ENCODE measurements at places on chromosomes 1 and 21.
A peak's percentile ranks its signal among the peaks of the same experiment; 100 is the strongest.

GRCh38 chr1:180353945-180354344 is 123.9 kb downstream of the LHX4 start:
- H3K27me3 ChIP-seq: no peaks in the 10 kb centered on the region
- no peaks in the 10 kb centered on the region for H3K36me3 ChIP-seq
- no peak overlapping the region for H3K27ac ChIP-seq
- H3K4me1 ChIP-seq: peaks cover 36% of the 10 kb centered on the region
- peak overlapping the region; percentile 35 for H3K4me3 ChIP-seq
- DNase-seq: peak; percentile 95

GRCh38 chr1:174166530-174167264 is 7.4 kb downstream of the RABGAP1L start:
- H3K27me3 ChIP-seq: no peaks in the 10 kb centered on the region
- no peak overlapping the region for H3K27ac ChIP-seq
- DNase-seq: no peak
- H3K4me1 ChIP-seq: no peaks in the 10 kb centered on the region
- no peaks in the 10 kb centered on the region for H3K36me3 ChIP-seq
- H3K4me3 ChIP-seq: no peak overlapping the region

DNA sequence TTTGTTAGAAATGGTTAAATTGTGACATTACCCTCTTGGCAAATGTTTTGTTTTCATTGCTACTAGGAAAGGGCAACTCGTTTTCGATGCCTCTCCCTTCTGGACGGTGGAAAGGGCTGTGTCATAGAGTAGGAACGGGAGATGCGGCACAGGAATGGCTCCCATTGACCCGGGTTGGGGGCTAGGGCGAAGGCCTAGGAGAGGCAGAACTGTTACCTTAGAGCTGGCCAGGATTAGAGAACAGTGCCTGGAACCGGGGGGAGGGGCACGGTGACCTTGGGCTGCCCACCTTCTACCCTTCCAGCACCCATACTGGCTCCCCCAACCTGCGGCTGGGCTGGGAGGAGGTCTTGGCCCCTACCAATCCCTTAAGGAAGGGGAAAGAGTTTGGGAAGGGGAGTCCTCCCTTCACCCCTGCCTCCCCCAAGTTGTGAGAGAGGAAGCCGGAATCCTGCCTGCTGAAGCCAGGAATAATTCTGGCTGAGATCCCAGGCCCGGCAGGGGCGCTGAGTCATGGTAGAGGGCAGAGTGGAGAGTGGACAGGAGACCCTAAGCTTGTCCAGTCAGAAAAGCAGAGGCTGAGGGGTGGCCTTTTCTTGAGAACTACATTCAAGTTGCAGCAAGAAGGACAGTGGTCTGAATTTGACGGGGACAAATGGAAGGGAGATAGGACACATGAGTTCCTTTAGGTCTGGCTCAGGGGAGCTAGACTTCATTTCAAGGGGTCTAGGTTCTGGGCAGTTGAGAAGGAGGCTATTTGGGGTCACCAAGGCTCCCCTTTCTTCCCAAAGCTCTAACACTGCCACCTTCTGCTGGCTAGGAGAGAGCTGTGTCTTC is 8.2 kb downstream of the LMNA start:
- DNase-seq: peak; percentile 29
- no peak overlapping the region for H3K4me3 ChIP-seq
- no peaks in the 10 kb centered on the region for H3K27me3 ChIP-seq

DNA sequence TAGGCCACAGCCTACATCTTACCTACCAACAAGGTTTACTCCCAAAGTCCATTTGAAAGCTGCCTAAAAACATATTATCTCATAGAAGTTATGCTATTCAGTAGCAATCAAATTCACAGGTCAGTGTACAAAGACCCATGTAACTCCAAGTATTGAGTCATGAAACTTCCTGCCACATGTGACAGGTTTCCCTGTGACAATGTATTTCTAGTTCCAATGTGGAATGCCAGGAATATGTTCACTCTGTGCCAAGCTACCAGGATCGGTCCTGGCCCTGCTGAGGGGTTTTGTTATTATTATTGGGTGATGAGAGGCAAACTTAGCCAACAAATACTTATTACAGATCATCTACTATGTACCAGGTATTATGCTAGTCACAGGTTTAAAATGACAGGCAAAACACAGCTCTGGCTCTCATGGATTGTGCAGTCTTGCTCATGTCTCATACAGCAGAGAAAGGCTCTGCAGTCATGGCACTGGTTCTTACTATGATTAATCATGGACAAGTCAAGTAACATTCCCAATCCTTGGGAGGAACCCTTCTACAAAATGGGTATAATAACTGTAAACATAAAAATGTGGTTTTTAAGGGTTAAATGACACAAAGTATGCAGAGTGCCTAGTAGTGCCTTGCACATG is 22.5 kb downstream of the DPH5 start:
- peaks cover 5% of the 10 kb centered on the region for H3K4me1 ChIP-seq
- H3K27me3 ChIP-seq: no peaks in the 10 kb centered on the region
- H3K36me3 ChIP-seq: no peaks in the 10 kb centered on the region
- no peak for DNase-seq

DNA sequence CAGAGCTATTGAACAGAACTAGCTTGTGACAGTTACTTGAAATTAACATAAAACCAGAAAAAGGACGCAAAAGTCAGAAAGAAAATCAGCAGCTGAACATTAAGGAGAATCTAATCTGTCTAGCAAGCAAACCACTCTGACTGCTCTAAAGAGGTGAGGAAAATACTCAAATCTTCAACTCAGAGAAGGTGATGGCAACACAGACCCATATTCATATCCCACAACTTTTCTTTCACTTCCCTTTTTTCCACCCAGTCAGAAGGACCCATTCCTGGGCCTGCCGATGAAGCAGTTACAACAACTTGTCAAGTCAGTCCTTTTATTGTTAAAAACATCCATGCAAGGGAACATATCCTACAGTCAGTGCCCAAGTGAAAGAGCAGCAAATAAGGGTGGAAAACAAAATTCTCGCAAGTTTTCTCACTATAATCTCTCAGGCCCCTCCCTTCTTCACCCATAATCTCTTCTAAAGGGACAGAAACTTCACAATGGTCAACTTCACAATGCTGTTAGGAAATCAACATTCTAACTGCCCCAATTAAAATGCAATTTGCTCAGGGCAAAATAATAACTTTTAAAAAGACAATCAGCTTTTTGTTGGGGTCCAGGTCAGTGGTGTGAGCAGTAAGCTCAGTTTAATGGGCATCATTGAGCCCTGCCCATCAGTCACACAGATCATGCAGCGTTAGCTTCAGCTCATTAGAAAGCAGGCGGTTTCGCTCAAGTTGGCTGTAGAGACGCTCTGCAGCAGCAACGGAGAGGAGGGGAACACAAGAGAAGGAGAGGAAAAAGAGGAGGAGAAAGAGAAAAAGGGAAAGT is 3.6 kb upstream of the NUP210L start:
- H3K4me1 ChIP-seq: peaks cover 11% of the 10 kb centered on the region
- no peak for DNase-seq
- no peaks in the 10 kb centered on the region for H3K27me3 ChIP-seq
- H3K4me3 ChIP-seq: no peak overlapping the region
- H3K36me3 ChIP-seq: peaks cover 21% of the 10 kb centered on the region
- peak overlapping the region; percentile 61 for H3K27ac ChIP-seq

DNA sequence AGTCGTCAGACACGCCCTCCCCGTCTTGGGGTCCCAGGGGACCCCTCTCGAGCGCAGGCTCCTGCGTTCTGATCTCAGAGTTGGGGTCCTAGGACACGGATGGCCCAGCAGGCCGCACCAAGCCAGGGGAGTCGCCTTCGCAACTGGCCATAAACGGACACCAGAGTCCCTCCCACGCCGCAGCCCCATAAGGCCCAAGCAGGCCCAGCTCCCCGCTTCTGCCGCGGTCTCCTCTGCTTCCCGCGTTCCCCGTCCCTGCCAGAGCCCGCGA is 633 bp downstream of the DMRTA2 start:
- H3K4me1 ChIP-seq: peaks cover 29% of the 10 kb centered on the region
- peaks cover 100% of the 10 kb centered on the region for H3K27me3 ChIP-seq
- no peaks in the 10 kb centered on the region for H3K36me3 ChIP-seq
- DNase-seq: no peak
- H3K4me3 ChIP-seq: peak overlapping the region; percentile 49

DNA sequence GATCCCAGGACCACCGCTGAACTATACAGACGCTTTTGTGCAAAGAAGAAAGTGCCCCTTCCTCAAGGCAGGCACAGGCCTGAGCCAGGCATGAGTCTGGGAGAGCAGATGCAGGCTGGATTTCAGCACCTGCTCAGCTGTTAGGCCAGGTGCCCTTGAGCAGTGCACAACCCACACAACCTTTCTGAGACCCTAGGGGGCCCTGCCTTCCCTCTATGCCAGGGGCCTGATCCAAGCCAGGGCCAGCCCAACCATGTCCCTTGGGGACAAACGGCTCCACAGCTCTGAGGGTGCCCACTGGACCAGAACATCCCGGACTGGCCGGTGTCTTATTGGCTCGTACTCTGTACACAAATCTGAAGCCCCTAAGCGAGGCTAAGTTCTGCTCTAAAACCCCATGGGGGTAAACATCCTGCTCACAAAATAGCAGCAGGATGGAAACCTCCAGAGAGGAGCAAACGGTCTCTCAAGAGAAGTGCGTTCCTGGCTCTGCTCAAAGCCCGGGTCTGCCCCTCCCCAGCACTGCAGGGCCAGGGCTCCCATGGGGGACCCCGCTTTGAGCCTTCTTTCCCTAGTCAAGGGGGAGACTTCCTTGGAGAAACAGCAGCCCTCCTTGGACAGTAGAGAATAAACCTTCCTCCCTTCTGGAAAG is 275.1 kb downstream of the NPHP4 start:
- H3K27ac ChIP-seq: no peak overlapping the region
- no peak for DNase-seq
- H3K4me1 ChIP-seq: peaks cover 27% of the 10 kb centered on the region
- no peaks in the 10 kb centered on the region for H3K36me3 ChIP-seq
- no peak overlapping the region for H3K4me3 ChIP-seq
- H3K27me3 ChIP-seq: no peaks in the 10 kb centered on the region

- peaks cover 22% of the 10 kb centered on the region for H3K4me1 ChIP-seq
- no peak overlapping the region for H3K27ac ChIP-seq
- peak; percentile 22 for DNase-seq
These were observed 93.0 kb upstream of the BMP8A start for GRCh38 chr1:39398278-39399021.

DNA sequence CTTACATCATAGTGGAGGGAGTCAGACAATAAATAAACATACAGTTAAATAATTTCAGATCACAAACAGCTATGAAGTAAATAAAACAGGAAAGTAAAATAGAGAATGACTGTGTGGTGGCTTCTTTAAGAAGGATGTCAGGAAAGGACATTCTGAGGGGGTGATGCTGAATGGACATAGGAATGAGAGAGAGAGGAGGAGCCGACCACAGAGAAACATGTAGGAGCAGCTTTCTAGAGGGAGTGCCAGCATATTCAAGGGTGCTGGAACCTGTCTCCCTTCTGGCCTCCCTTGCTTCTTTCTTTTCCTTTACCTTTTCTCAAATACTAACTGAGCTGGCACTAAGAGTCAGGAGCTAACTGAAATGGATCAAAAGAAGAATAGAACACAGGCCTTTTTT is 20.5 kb upstream of the BCL10 start:
- no peaks in the 10 kb centered on the region for H3K36me3 ChIP-seq
- H3K4me1 ChIP-seq: no peaks in the 10 kb centered on the region
- no peaks in the 10 kb centered on the region for H3K27me3 ChIP-seq

DNA sequence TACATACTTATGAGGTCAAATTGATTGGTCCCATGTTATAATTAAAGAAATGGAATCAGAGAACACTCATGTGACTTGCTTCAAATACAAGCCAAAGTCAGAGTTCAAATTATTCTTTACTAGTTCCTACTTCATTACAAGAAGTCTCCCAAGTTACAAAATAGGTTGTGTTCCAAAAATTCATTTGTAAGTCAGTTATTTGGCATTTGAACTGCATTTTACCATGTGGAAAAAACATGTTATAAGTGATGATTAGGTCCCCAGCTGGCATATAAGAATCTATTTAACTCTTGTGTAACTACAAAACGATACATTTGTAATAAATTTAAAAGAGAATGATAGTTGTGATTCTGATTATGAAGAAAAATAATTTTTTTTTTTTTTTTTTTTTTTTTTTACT is 124.1 kb downstream of the DISP1 start:
- DNase-seq: no peak
- no peak overlapping the region for H3K4me3 ChIP-seq
- no peaks in the 10 kb centered on the region for H3K27me3 ChIP-seq
- H3K27ac ChIP-seq: no peak overlapping the region

DNA sequence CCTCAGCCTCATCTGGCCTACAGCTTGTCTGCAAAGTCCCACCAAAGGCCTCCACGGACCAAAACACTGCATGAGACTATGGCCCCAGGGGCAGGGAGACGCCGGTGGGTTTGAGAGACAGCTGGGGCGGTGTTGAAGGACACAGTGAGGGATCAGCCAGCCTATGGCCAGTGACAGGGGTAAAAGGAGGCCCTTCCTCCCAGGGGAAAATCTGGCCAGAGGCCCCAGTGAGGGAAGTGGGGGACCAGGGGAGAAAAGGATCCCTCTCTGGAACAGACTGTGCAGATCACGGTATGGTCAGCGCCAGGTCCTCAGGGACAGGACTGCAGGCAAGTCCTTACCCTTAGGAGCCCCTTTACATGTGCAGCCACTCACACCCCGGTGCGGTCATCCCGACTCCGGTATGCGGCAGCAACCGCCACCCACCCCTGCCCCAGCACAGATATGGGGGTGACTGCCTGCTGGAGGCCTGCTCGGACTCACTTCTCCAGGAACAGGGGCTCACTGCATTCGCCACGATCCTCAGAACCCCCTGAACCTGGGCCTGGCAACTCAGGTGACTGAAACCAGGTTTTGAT is 1.3 kb downstream of the CERS2 start:
- H3K27me3 ChIP-seq: peaks cover 11% of the 10 kb centered on the region
- DNase-seq: peak; percentile 26
- no peak overlapping the region for H3K27ac ChIP-seq

- no peak overlapping the region for H3K4me3 ChIP-seq
- no peak for DNase-seq
- H3K36me3 ChIP-seq: no peaks in the 10 kb centered on the region
- H3K27me3 ChIP-seq: no peaks in the 10 kb centered on the region
These were observed 142.1 kb downstream of the NEGR1 start for GRCh38 chr1:72140222-72140621.

GRCh38 chr1:94616506-94616905 is 74.9 kb upstream of the F3 start:
- H3K4me3 ChIP-seq: no peak overlapping the region
- no peak overlapping the region for H3K27ac ChIP-seq
- H3K27me3 ChIP-seq: no peaks in the 10 kb centered on the region
- peaks cover 8% of the 10 kb centered on the region for H3K4me1 ChIP-seq

GRCh38 chr1:39919545-39919944 is 17.8 kb upstream of the MYCL start:
- H3K4me3 ChIP-seq: no peak overlapping the region
- peak; percentile 77 for DNase-seq
- no peak overlapping the region for H3K27ac ChIP-seq
- no peaks in the 10 kb centered on the region for H3K36me3 ChIP-seq
- peaks cover 5% of the 10 kb centered on the region for H3K4me1 ChIP-seq

Measured in neural progenitor cell (in vitro differentiated cells).